Stimulated activated CD8-positive, alpha-beta memory T cell treated with anti-CD3 and anti-CD28 coated beads, Interleukin-2, amount 100 ng/mL, for 1 hour (primary cell): ENCODE measurements at places on chromosomes 4 and X.

DNA sequence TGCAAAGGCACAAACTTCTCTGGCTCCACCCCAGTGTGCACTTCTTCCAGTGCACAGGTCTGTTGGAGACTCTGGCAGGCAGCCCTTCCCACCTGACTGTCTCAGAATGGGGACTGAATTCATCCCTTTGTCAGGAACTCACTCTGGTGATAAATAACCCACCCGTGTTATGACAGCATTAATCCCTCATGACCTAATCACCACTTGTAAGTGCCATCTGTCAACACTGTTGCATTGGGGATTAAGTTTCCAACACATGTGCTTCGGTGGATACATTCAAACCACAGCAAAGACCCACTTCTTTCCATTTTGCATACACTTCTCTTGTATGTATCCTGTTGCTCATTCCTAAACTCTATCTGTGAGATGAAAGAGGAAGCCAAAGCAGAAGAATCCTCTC lies 1002.9 kb upstream of the IGFBP7 start:
- no peak for DNase-seq

- DNase-seq: no peak
These were observed 18.5 kb upstream of the RBPJ start for GRCh38 chr4:26302031-26302899.

- no peak for DNase-seq
These were observed 202.0 kb downstream of the PCDH19 start for GRCh38 chrX:100208076-100208475.

DNA sequence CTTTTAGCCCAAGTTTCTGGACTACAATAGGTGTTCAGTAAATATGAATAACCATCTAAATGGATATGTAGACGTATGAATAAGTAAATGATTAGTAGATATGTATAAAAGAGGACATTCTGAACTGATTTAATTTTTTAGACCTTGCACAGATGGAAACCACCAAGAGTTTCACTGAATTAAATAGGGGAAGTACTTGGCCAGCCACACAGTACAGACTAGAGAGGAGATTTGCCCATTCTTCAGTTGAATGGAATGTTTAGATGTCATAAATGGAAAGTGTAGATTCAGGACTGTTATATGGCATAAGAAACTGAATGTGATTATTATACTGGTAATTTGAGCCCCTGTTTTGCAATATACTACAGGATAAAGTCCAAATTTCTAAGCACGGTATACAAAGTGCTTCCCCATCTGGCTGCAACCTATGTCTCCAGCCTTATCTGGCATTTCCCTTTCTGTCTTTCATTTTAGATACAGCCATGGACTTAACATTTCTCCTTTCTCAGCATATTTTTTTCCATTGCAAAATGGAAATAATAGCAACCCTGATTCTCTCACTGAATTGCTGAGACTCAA lies 137.8 kb upstream of the HS3ST1 start:
- no peak for DNase-seq
